Stimulated activated CD4-positive, alpha-beta T cell treated with anti-CD3 and anti-CD28 coated beads, Interleukin-15, amount 100 ng/mL, for 1 hour (primary cell): ENCODE measurements at places on chromosomes 5 and 9.

- DNase-seq, result no peak
These were observed 277.4 kb downstream of the FBXL17 start for GRCh38 chr5:108104448-108104847.

GRCh38 chr9:88258024-88258423 lies 119.7 kb upstream of the SPATA31C2 start:
- no peak for DNase-seq

DNA sequence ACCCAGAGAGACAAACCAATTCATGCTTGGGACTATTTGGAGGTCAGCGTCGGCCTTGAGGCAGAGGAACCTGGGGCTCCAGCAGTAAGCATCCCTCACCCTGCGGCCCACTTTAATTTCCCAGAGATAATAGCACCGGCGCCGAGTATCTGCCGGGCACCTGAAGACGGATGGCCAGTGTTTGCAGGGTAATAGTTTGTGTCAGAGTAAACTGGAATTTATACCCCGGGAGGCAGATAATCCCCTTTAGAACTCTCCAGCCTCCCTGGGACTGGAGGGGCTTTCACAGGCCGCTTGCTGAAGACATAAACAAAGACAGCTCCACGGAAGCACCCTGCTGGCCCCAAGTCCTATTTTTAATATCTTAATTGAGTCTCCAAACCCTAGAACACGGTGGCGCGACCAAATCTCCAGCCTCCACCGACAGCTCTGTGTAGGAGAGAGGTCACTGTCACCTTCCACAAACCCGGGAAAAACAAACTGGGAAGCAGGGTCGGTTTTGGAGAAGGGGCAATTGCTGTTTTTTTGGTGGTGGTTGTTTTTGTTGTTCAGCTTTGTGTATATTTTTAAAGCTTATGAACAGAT lies 17.4 kb upstream of the FCN1 start:
- no peak for DNase-seq

DNA sequence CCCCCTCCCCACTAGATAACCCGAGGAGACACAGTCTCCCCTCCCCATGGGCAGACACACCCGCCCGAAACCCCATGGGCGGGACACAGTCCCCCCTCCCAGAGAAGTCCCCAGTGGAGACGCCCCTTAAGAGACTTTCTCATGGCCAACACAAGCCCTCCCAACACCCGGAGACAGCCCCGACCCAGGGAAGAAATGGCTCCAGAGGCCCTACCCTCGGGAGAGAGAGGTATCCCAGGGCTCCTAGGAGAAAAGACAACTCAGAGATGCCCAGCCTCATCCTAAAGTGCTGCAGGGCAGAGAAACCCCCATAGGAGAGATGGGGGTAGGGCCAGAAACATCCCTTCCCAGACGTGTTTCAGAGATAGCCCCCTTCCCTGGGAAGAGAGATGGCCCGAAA lies 27.4 kb downstream of the PCDH1 start:
- DNase-seq, result no peak

- DNase-seq, result no peak
These were observed 553.1 kb downstream of the ZNF608 start for GRCh38 chr5:124193371-124193789.

DNA sequence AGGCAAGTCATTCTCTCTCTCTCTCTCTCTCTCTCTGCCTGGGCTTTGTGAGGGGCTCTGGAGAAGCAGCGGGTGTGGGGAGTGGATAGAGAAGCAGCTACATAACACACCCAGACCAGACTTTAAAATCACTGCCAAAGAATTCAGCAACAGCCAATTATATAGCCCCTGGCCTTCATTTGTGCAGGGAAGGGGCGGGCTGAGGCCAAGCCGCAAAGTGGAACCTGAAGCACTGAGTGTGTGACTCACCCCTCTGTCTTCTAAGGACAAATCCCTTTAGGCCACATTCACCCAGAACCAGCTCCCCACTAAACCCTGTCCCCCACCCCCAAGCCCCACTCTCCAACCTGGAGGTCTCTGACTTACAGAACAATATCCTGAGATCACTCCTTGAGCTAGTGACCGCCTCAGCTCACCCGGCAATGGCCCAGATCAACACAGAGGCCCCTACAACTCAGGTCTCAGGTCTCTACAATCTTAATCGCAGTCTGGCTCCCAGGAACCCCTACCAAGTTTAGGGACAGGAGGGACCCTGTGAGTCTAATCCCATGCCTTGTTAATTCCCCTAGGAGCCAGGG lies 6.0 kb downstream of the B4GALT1 start:
- no peak for DNase-seq

- no peak for DNase-seq
These were observed 763.9 kb upstream of the FAM174A start for GRCh38 chr5:99771296-99771695.

DNA sequence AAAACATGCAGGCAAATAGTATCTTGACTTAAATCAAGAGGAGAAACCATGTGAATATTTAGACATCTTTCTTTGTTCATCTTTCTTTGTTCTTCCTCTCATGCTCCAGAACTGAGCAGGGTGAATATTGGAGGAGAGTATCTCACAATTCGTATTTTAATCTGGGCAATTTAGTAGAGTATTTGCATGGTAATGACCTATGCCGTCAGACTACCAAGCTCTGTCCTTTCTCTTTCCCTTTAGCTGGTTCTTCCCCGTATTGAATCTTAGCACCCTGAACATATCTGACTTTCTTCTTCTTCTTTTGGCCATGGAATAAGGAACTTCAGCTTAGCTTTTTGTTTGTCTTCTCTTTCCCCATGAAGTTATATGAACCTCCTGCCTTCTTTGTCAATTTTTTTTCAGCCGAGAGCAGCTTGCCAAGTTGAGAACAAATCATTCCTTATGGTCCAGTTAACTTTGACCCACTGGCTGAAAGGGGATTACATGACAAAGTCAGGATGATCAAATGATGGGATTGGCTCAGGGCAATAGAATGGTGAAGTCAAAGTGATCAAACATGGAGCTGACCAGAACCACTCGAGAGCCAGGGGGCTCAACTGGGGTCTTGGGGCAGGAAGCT lies 95.8 kb downstream of the DAPK1 start:
- DNase-seq, result no peak

- DNase-seq, result no peak
These were observed 707 bp upstream of the RIMOC1 start for GRCh38 chr5:41903382-41903891.

GRCh38 chr9:88186495-88187110 lies 48.3 kb upstream of the SPATA31C2 start:
- DNase-seq, result no peak

DNA sequence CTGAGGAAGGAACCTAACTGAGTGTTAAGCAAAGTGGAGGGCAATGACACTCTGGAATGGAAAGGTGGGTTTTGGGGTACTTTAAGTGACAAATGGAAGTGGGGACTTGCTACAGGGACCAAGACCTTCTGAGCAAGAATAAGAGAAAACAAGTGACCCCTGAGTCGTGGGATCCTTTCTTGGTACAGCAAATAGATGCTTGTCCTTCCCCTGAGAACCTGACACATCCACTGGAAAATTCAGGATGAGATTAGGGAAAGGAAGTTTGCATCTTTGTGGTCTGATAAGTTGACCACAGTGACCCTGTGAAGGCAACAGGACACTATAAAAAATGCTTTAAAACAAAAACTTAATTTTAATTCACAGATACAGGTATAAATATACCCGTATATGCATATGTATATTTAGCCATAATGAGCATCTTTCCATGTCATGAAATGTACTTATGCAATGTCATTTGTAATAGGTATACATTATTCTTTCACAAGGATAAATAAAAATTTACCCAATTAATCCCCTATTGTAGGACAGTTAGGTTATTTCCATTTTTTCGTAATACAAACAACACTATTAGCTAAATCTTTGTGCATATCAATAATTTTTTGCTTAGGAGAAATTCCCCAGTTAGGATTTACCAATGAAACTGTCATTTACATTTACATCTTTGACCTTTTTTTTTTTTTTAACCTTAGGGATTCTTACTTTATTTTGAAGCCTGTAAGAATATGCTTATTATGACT lies 2.0 kb upstream of the IRF1 start:
- DNase-seq, result no peak

DNA sequence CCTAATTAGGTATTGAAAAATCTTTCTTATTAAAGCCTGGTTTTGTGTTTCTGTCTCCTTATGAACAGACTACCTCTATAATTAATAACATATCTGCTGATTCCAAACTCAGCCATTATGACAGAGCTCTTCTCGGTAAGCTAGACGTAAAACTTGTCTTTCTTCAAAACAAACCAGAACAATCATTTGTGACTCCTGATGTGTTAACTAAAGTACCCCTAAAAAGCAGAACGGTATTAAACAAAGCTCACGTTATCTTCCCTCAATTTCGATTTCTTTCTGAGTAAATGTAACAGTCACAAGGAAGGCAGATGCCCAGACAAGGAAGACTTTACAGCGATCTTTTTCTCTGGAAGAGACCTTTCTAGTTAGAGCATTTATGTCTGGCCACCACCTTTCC lies 1.8 kb downstream of the SEMA5A start:
- DNase-seq, result no peak

GRCh38 chr9:121246821-121247561 lies 21.0 kb upstream of the GSN start:
- DNase-seq, result no peak

GRCh38 chr9:8221462-8221861 lies 421.9 kb upstream of the DMAC1 start:
- no peak for DNase-seq

DNA sequence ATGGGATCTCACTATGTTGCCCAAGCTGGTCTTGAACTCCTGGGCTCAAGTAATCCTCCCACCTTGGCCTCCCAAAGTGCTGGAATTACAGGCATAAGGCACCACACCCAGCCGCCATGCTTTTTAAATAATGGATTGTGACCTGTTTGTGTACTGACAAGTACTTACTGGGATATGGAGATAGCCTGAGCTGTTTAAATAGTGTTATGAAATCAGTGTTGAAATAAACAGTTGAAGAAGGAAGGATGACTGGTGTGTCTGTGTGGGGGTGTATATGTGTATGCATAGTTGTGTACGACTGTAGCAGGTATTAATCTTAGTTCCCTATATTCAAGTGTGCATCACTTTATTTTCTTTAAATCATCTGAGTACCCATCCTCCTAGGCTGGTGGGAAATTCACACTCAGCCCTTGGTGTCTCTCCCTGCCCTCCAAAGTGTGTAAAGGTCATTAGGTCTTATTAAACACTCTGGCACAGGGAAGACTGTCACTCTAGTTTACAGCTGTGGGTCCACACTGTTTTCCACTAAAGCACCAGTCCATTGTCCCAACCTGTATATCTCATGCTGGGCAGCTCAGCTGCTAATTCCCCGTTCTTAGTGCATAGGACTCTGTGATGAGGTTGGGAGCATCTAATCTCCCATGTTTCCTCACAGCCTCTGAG lies 91.0 kb downstream of the SNX18 start:
- DNase-seq, result no peak

GRCh38 chr5:125679522-125679921 lies 743.7 kb upstream of the GRAMD2B start:
- no peak for DNase-seq

DNA sequence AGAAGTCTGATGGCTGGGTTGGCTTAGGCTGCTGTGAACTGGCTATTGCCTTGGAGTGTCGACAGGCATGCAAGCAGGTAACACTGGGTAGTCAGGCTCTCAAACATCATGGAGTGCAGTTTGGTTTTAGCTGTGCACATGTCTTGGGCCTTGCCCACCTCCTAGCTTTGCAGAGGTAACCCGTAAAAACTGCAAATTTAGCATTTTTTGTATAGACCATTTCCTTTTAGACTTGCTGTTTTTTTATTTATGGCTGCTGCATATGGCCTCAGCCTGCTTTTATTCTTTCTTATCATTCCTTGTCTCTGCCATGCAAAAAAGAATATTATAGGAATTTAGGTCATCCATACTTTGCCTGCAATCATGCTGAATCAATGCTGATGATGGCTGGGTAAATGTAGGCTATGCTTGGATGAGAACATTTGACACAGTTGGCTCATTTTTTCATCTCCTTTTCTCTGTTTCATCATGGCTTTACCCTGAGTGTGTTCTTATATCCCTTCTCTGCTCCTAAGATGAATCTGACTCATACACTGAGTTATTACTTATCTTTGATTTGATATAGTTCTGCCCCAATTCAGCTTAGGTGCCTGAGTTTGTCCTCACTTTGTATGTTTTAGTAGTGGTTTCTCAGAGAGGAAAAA lies 27.2 kb downstream of the RECK start:
- no peak for DNase-seq

- DNase-seq, result no peak
These were observed 1.5 kb downstream of the RXRA start for GRCh38 chr9:134327671-134328231.

- no peak for DNase-seq
These were observed 200.6 kb upstream of the ZNF618 start for GRCh38 chr9:113675475-113675941.

DNA sequence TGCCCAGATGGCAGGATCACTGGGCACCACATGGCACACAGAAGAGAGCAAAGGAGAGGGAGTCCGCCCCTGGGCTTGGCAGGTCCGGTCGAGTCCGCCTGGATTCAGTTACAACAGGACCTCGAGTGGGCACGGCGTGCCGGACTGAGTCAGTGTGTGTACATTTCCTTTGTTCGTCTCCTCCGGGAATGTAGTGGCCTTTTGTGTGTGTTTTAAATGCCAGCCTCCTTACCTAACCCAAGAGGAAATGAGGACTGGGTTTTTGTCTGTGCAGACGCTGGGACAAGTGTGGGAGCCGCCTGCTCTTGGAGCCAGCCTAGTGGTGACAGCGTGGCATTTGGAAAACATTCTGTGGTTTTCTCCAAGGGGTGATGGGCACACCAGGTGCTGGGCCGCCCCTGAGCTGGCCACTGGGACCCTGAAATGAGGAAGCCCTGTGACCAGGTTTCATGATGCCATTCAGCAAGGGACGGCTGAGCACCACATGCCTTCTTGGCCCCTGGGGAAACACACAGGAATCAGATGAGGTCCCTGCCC lies 9.6 kb downstream of the NEK6 start:
- no peak for DNase-seq
